ENCODE measurements at places on chromosomes 4 and X.

- no peak for DNase-seq
These were observed 780.9 kb downstream of the ARAP2 start for GRCh38 chr4:35463251-35463952.

- no peak for DNase-seq
These were observed 21.4 kb upstream of the NOX1 start for GRCh38 chrX:100895365-100896075.

- DNase-seq: no peak
These were observed 16.4 kb upstream of the ACE2 start for GRCh38 chrX:15617111-15617510.

- DNase-seq: no peak
These were observed 231.2 kb downstream of the PPP1R2C start for GRCh38 chrX:42546800-42547199.

DNA sequence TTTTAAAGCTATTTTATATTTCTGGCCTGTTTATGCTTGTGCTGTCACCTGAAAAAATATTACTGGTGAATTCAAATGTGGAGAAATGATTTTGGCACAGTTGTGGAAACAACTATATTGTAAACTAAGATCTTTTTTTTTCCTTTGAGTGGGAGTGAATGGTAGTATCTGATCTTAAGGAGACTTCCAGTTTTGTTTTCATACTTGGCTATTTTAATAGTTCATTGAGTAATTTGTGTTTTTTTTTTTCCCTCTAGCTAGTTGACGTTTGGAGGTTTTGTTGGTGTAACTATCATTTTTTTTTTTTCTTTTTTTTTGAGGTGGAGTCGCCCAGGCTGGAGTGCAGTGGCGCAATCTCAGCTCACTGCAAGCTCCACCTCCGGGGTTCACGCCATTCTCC, 10.5 kb downstream of the STAG2 start:
- no peak for DNase-seq

GRCh38 chrX:129359269-129359668, 164.0 kb downstream of the SMARCA1 start:
- no peak for DNase-seq

- no peak for DNase-seq
These were observed 519.0 kb downstream of the IL15 start for GRCh38 chr4:142155347-142155746.

GRCh38 chr4:91198951-91199350, 1071.8 kb downstream of the CCSER1 start:
- no peak for DNase-seq

DNA sequence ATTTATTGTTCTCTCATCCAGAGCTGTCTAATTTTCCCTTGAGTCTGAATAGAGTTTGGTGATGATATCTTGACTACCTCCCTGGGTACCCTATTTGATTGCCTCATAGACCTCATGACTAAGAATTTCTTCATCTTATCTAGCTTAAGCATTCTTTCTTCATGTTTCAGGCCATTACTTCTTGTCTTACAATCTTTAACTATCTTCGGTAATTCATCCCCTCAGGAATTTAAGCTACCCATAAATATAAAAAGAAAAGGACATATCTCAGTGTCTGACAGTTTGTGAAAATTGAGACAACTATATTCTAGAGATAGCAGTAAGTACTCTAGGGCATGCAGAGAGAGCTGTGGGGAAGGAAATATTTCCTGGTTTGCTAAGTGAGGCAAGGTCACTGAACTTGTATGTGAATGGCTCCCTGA, 466.1 kb upstream of the GRID2 start:
- DNase-seq: no peak

DNA sequence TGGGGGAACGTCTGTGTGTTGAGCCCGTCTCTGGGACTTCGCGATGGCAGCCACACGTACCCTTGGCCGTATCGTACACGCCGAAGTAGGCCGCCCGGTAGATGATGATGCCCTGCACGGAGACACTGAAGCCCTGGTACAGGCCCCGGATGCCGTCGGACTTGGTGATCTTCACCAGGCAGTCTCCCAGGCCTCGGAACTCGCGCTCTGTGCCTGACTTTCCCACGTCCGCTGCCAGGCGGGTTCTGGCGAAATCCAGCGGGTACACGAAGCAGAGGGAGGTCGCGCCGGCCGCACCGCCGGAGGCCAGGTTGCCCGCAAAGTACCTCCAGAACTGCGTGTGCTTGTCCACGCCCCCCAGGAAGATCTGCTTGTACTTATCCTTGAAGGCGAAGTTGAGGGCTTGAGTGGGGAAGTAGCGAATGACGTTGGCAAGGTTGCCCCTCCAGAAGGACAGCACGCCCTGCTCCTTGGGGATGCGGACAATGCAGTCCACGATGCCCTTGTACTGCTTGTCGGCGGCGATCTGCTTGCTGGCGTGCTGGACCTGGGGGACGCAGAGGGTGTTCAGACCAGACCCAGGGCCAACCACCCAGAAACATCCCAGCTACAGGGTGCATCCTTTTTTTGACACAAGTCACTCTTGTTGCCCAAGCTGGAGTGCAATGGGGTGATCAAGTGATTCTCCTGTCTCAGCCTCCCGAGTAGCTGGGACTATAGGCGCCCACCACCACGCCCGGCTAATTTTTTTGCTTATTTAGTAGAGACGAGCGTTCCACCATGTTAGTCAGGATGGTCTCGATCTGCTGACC, 2.5 kb downstream of the SLC25A6 start:
- no peak for DNase-seq

- DNase-seq: no peak
These were observed 104.5 kb downstream of the AR start for GRCh38 chrX:67648361-67648760.

- DNase-seq: no peak
These were observed 221.8 kb upstream of the KCNIP4 start for GRCh38 chr4:22170353-22170752.

- DNase-seq: no peak
These were observed 608.4 kb downstream of the RAB28 start for GRCh38 chr4:12875640-12876243.

- no peak for DNase-seq
These were observed 54.4 kb downstream of the IRF2 start for GRCh38 chr4:184419976-184420375.

- no peak for DNase-seq
These were observed 997.2 kb upstream of the SLIT2 start for GRCh38 chr4:19254486-19254885.

DNA sequence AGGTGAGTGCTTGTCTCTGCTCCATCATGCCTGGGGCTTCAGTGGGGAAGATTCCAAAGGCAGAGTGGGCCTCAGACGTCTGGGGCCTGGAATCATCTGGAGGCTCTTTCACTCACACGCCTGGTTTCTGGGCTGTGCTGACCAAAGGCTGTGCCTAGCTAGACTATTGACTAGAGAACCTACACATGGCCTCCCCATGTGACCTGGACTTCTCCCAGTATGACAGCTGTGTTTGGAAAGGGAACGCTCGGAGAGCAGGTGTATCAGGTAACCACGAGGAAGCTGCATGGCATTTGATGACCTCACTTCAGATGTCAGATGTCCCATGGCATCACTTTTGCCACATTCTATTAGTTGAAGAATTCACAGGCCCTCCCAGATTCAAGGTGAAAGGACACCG, 51.0 kb downstream of the ADGRL3 start:
- no peak for DNase-seq

DNA sequence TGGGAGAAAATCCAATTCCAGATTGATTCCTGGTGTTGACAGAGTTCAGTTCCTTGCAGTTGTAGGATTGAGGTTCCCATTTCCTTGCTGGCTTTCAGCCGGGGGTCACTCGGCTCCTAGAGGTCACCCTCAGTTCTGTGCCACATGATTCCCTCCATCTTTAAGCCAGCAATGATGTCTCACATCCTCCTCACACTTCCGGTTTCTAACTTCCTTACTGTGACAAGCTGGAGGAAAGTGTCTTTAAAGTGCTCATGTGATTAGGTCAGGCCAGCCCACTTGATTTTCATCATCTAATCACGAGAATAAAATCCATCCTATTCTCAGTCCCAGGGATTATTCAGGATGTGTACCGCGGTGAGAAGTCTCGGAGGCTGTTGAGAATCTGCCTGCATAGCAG, 19.4 kb upstream of the SMIM31 start:
- no peak for DNase-seq

DNA sequence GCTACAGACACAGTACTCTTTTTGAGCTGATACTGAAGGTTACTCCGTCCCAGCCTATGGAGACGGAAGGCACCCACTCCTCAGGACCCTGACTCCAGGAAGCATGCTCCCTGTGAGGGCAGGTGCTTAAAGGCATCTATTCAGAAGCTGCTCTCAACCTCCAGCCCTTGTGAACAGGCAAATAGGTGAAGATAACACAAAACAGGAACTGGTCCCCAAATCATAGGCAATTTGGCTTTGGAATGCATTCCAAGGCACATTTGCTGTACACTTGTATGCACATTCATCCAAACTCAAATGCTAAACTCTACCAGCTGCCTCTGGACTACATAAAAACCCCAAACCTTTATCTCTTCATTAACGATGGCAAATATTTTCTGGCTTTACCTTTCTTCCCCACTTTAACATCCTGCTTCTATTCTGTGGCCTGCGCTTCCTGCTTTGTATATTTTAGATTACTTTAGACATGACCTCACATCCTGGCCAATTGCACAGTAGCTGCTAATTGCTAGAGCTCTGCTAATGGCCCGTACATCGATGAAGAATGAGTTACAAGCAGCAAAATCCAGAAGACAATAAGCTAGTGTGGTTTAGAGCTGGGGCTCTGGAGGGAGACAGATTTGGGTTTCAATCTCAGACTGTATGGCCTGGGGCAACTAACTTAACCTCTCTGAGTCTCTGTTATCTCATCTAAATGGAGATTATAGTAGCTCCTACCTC, 3.2 kb downstream of the SEL1L3 start:
- DNase-seq: peak; percentile 33

- no peak for DNase-seq
These were observed 237.7 kb downstream of the GALNTL6 start for GRCh38 chr4:172050911-172051310.

- DNase-seq: no peak
These were observed 635 bp upstream of the PHF8 start for GRCh38 chrX:54044877-54045338.

DNA sequence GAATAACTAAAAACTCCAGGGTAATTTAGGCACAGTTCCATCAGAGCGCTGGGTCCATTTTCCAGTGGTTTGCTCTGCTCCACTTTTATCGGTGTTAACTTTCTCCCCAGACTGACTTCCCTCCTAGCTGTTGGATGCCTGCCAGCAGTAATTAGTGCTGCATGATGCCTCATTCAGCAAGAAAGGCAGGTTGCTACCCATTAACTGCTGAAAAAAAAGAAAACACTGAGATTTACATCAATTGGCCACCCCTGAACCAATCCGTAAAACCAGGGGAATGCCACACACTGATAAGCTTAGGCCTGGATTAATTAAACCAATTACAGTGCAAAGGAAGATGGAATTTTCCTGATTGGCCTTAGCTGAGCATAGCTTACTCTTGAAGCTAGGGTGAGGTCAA, 182.4 kb upstream of the CXXC4 start:
- no peak for DNase-seq

DNA sequence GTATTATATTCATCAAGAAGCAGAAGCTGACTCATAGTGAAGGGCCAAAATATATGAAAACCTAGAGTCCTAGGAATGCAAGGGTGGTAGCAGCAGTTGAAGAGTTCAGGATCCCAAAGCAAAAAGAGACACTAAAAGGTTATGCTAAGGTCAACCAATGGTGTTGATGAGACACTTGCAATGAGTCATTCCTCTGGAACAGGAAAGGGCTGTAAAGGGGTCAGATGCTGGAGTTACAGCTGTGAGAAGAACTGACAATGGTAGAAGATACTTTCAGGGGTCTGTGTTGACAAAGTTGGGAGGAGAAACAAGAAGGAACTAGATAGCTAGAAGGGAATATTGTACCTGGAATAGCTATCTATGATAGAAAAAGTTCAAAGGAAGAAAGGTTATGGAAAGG, 47.5 kb downstream of the ZGRF1 start:
- no peak for DNase-seq

DNA sequence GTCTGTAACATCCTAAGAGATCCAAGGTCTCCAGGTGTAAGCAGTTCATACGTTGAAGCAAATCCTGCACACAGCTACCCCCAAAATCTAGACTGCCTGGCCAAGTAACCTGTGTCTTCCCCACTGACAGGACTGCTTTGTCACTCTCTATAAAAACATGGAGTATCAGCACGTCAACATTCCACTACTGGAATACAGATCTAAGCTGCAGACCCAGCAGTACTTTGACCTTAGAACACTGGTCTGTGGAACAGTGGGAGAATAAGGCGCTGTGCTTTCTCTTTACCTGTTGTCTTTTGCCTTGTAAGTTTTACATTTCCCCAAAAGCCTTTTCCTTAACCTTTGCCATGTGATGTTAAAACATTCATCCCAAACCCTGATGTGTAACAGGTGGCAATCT, 137.4 kb downstream of the JADE1 start:
- DNase-seq: no peak

DNA sequence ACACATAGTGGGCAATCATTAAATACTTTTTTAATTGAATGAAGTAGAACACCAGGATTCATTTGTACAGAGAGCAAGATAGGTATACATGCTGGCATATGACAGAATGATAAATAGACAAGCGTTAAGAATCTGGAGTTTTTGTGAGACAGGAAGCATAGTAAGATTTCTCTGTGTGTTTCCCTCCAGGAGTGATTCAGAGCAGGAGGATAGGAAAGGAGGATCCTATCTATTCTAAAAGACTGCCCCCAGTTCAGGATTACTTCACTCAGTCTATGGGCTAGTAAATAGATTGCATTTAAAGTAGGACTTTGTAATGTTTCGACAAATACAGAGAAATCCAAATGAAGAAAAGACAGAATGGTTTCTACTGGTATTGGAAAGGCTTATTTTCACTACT, 423.7 kb downstream of the PDGFC start:
- DNase-seq: no peak

GRCh38 chr4:73725985-73726384, 14.4 kb upstream of the CXCL8 start:
- DNase-seq: no peak

GRCh38 chrX:80011522-80011921, 3.0 kb upstream of the TBX22 start:
- DNase-seq: no peak

- no peak for DNase-seq
These were observed 738.1 kb upstream of the PRKX start for GRCh38 chrX:4451591-4451990.

DNA sequence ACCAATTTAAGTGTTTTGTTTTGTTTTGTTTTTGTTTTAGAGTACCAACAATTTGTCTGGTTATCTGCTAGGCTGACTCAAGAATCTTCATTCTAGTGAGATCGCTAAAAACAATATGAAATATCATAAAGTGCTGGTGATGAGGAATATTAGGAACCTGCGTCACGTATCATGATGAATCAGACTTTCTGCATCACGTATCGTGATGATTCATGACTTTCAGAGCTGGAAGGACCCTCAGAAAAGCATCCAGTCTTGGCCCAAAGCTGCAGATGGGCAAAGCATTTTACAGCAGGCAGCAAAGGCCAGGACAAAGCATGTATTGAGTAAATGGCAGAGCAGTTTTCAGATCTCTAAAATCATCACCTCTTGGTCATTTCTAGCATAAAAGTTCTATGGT, 278.0 kb upstream of the BOD1L1 start:
- no peak for DNase-seq

- no peak for DNase-seq
These were observed 46.5 kb downstream of the NEIL3 start for GRCh38 chr4:177356206-177356605.
